NCI-H1048 (cell line): ENCODE measurements at places on chromosomes 11 and 22.

DNA sequence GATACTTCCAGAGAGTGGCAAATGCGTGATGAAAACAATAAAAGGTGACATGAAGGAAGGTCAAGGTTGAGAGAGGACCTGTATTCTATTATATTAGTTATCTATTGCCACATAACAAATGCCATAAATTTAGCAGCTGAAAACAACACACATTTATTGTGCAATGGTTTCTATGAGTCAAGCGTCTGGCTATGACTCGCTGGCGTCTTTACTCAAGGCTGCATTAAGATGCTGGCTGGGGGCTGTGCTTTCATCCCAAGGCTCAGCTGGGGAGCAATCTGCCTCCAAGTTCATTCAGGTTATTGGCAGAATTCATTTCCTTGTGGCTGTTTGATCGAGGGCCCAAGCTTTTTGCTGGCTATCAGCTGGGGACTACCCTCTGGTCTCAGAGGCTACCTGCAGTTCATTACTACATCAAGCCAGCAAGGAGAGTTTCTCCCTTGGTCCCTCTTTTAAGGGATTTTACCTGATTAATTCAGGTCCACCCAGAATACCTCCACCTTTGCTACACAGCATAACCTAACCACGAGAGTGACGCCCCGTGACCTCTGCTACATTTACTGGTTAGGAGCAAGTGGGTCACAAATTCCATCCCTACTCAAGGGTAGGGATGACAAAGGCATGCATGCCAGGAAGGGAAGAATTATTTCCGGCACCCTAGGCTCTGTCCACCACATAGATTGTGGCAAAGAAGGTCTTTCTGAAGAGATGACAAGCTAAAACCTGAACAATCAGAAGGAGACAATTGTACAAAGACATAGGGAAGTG is 549.1 kb downstream of the MN1 start:
- DNase-seq: no peak

GRCh38 chr11:35558513-35558912 is 33.1 kb upstream of the PAMR1 start:
- no peak for DNase-seq

DNA sequence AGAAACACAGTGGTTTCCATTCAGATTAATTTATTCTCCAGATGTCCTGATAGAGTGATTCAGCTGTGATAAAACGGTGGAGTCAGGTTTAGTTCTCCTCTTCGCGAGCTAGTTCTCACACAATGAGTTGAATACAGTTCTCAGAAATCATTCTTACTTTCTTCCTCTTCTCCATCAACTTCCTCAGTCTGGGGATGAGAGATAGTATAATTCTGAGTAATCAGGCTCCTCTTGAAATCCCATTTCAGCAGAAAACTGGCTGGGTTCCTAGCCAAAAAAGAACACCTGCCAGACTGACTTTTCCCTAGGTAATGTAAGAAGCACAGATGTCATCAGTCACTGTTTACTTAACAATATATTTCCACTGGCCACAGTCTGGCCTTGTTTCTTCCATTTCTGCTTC is 76.7 kb downstream of the SVIP start:
- no peak for DNase-seq

DNA sequence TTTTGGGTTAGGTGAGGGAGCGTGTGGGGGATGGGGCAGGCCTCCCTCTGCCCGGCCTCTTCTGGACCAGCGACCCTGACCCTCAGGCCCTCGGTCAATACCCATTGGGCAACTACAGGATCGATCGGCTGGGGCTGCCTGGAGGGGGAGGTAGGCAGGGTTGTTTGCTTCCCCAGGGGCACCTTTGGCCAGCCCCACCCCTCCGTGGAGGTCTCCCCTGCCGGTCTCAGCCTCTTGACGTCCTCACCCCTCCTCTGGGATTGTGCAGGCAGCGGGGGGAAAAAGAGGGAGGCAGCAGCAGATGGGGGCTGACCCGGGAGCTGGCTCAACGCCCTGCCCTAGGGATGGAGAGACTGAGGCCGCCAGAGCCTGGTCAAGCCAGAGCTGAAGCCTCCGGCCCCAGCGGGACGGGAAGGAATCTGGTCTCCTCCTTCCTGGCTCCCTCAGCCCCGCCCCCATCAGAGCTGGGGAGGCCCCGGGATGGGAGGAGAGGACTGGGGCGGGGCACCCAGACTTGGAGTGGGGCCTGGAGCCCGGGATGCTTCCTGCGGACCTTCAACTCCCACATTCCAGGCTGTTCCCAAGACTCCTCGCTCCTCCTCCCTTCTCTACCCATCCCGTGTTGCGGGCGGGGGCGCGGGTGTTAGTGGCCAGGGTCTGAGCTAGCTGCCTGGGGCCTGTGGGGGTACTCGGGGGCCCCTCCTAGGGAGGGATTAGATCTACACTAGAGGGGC is 14.4 kb upstream of the CDC42EP1 start:
- no peak for DNase-seq
